ENCODE measurements at places on chromosomes 4 and X. TPM values are rescaled to one million over a fixed set of nuclear protein-coding genes. Genes with fewer than 3 reads are reported as not detected.

Gene STBD1
- 13.9 TPM for total RNA-seq

Gene LRCH2
- not detected for total RNA-seq

Gene REELD1
- not detected for total RNA-seq

Gene MAGEA2
- not detected for total RNA-seq

DNA sequence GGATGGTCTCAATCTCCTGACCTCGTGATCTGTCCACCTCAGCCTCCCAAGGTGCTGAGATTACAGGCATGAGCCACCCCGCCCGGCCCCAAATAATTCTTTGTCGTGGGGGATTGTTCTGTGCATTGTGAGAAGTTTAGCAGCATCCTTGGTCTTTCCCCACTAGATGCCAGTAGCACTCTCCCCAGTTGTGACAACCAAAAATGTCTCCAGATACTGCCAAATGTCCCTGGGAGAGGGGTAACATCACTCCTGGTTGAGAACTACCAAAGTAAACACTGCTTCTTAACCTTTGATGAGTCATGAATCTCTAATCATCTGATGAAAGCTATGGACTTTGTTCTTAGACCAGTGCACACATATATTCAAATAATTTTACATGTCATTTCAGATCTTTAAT, 90.7 kb upstream of the BRS3 start:
- peak; percentile 1 for DNase-seq

DNA sequence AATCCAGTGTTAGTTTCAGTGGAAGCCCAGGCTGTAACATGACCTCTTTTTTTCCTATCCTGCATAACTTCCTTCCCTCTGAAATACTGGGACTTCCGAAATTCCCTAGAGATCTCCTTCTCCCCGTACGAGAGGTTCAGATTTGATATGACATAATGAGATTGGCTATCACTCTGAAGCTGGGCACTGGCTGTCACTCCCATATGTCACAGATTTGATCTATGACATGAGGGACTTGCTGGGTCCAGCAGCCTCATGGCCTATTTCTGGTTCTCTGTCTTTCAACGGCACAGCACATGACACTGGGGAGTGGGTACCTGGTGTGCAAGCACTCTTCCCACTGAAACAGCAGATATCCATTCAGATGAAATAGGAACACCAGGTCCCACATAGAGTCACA, 36.7 kb downstream of the PF4 start:
- DNase-seq = no peak

GRCh38 chr4:168131196-168131595, 38.9 kb downstream of the ANXA10 start:
- DNase-seq = no peak

GRCh38 chrX:15946783-15947580, 92.4 kb upstream of the AP1S2 start:
- DNase-seq = peak; percentile 85

GRCh38 chrX:1139185-1139500, 73.3 kb downstream of the CRLF2 start:
- no peak for DNase-seq

Data from LHCN-M2 (cell line).